Left kidney (tissue), 8 donors: ENCODE measurements at places on chromosomes 13 and 19.

DNA sequence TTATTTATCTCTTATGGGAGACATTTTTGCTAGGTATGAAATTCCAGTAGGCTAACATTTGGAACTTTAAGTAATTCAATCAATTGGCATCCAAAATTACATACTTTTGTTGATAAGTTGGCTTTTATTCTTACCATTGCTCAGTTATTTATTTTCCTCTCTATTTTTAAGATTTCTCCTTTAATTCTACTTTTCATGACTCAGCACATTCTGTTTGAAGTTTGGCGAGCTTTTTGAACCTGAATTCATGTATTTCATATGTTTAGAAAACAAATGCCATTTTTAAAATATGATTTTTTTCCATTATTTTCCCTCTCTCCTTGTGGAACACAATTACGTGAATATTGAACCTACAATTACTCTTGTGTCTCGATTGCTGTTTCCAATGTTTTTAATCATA, 2896.3 kb upstream of the PCDH20 start:
- DNase-seq, result no peak

- DNase-seq, result no peak
Observed at GRCh38 chr13:50596776-50597203, 246.7 kb downstream of the DLEU7 start.

GRCh38 chr13:93345770-93346169, 119.2 kb downstream of the GPC6 start:
- peak; percentile 33 for DNase-seq

DNA sequence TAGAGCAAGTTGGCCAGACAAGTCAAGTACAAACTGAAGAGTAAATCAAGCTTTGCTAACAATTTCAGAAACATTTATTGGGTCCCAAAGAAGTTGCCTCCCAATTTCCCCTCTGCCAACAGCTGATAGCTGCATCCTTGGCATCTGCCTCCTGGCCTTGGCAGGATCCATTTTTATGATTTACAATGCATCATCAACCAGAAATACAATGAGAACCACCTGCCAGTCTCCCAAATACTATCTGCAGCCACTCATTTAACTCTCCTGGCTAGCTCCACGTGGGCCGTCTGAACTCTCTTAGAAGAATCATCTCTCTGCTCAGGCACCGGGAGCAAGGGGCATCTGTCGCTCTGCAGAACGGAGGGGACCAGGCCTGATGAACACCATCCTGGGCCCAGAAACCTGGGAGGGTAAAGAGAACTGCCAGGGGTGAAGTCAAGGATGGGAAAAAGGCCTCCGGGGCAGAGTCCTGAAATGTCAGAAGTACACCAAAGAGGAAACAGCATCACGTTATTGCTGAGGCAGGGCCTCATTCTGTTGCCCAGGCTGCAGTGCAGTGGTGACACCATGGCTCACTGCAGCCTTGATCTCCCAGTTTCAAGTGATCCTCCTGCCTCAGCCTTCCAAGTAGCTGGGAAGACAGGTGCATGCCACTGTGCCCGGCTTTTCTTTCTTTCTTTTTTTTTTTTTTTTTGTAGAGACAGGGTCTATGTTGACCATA, 2.6 kb downstream of the LONP1 start:
- no peak for DNase-seq

DNA sequence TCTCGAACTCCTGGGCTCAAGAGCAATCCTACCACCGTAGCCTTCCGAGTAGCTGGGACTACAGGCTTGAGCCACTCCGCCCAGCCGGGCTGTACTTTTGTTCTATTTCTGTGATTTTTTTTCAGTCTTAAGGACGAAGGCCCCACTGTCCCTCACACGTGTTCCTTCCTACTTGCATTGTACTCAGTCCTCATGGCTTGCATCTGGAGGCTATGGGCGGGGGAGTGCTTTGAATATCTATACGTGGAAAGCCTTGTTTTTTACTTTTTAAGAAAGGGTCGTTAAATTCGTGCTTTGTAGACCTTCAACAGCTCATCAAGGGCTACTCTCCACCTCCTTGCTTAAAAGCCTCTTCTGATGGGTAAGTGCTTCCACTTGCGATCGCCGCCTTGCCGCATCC, 36.8 kb downstream of the NLRP12 start:
- no peak for DNase-seq

- DNase-seq, result no peak
Observed at GRCh38 chr13:30415430-30416030, 6.8 kb upstream of the UBE2L5 start.

GRCh38 chr13:24207841-24208667, 47.5 kb downstream of the SPATA13 start:
- no peak for DNase-seq

GRCh38 chr19:6832412-6832811, 55.0 kb upstream of the ADGRE1 start:
- no peak for DNase-seq

- no peak for DNase-seq
Observed at GRCh38 chr19:4067396-4068046, 822 bp upstream of the ZBTB7A start.

DNA sequence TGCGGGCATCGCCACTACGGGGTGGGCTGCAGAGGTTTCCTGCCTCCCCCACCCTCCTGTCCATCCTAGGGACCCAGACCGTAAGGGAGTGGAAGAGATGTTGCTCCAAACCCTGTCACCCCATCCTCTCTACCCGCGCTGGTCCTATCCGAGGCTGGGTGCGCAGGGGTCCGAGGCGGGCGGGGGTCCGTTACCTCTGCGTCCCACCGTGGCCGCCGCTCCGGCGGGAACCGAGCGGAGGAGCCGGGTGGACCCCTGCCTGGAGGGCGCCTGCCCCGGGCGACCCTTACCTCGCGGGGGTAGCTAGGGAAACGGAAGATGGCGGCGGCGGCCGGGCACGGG, at the start of gene DGKH:
Gene DGKH (plus strand): TSS at position 307 of the 342 bp plus-strand sequence. CDS start 126 bp downstream, outside the sequence.
- no peak for DNase-seq

GRCh38 chr13:34678154-34678553, 263.9 kb upstream of the NBEA start:
- DNase-seq, result no peak

- no peak for DNase-seq
Observed at GRCh38 chr19:4323692-4324091, 14.9 kb downstream of the STAP2 start.
